ENCODE measurements at places on chromosomes 12 and 14. TPM values are rescaled to one million over a fixed set of nuclear protein-coding genes. Genes with fewer than 3 reads are reported as not detected.

Gene PROX2
- polyA plus RNA-seq: 0.86 TPM

- no peak for DNase-seq
Observed at GRCh38 chr14:83071888-83072501, 1538.3 kb upstream of the SEL1L start.

DNA sequence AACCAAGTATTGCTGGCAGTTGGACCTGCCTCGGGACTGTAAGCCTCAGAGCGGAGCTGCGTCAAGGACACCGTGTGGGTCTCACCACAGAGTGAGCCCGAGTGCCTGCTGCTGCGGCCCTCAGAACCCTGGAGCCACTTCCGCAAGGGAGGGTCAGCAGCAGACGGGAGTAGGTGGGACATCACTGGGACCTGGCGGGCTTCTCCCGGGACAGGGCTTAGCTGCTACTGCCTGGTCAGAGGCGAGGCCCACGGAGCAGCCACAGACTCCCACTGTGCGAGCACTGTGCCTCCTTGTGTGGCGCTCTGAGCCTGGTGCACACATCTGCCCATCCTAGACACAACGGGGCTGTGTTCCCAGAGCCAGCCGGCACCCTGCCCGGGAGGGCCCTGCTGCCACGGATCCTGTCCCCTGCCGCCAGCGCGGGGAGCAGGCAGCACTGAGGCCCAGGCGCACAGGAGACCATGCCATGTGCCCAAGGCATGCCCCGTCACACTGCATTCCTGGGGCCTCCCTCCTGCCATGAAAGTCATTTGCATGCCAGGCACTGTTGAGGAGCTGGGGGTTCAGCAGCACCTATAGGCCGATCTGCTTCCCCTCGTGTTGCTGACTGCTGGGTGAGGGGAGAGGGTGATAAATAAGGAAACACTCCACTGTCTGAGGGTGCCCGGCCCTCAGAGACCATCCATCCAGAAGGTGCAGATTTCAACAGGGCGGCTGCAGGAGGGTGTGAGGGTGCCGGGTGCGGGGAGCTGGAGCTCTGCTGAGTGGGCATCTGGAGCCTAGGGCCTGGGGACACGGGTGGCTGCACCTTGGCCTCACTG, 10.0 kb downstream of the HIP1R start:
- DNase-seq: no peak

Gene MIP
- polyA plus RNA-seq: not detected

GRCh38 chr14:49875640-49876198, 17.2 kb upstream of the ARF6 start:
- no peak for DNase-seq

DNA sequence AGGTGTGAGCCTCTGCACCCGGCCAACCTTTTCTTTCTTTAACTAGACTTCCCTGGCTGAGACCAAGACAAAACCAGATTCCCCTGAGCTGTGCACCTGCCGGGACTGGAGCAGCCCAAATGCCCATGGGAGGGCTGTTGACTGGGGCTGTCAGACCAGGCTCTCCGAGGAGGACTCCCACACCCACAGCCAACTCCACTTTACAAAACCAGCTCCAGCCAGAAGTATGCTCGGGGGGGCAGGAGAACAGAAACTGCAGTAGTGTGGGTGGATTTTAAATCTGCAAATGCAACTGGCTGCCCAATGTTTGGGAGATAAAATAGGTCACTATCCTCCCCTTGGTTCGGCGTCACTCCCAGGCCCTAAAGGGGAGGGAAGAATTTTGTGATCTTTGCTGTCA, 78.5 kb downstream of the VCPKMT start:
- no peak for DNase-seq

DNA sequence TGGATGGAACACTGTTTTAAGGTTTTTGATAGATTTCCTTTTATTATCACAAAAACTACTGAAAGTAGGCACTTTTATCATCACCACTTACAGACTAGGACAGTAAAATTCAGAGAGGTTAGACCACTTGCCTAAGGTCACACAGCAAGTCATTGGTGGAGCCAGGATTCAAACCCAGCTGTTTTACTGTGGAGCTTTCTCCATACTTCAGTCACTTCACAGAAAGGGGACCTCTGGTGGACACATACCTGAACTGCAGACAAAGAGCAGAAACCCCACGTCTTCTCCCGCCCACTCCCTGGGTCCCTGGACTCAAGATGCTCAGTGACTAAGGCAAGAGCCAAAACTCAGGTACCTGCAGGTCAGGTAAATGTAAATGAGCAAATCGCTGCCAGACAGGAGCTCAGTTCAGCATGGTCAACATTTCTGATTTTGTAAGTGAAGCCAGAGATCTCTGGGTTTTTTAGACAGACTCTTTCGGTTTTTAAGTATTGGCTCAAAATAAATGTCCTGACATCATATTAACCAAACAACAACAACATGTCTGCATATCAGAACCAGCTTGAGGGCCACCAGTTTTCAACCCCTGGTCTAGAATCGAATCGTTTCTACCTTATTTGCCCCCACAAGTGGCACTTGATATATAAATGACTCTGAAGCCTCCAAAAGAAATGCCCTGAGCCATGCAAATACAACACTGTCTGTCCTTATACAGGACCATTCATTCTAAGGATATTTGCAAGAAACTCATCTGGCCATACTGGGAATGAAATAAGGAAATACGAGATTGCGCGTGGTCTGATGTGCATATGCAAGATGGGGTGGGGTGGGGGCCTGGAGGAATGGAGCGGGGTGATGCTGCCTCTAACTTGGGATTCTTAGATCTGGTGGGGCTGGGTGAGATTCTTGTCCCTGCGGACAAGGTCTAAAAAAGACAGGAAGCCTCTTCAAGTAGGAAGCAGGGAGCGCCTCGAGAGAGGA, 110.9 kb downstream of the KSR2 start:
- no peak for DNase-seq

Gene DRAM1
- 23.4 TPM for polyA plus RNA-seq

Gene DICER1
- 57.1 TPM for polyA plus RNA-seq

GRCh38 chr12:75634244-75635222, 123.1 kb upstream of the KRR1 start:
- DNase-seq: no peak

Gene PWP1
- polyA plus RNA-seq: 57.2 TPM

GRCh38 chr12:22453511-22453910, 90.8 kb downstream of the C2CD5 start:
- no peak for DNase-seq

DNA sequence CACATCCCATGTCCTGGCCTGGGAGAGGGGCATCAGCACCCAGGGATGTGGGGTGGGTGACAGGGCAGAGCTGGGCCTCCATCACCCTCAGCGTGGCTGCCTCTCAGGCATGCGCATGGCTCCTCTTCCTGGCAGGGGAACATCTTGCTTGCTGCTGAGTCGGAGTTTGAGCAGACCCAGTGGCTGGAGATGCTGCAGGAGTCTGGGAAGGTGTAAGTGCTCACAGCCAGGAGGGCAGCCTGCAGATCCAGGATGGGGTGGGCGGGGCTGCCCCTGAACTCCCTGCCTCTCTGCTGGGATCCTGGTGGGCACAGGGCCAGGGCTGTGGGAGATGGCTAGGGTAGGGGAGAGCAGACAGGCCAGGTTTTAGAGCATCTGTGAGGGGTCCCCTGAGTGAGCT, 16.2 kb downstream of the PLEKHD1 start:
- no peak for DNase-seq

DNA sequence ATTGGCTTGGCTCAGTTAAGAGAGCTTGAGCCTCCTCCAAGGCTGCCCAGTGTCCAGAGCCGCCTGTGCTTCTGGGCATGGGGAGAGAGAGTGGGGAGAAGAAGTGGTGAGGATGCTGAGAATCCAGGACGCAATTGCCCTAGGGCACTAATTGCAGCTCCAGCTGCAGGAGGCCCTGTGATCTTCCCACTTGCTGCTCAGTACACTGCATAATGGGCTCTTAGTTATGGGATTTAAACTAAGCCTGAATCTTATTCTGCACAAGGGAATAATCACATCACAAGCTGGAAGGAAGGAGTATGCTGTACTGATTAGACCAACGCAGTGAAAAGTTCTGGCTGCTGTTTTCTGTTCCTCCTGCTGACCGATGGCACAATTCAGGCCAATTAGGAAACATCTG, 101.0 kb upstream of the PRMT8 start:
- DNase-seq: no peak

Measured in right renal cortex interstitium (tissue), 3 donors.